Left kidney (tissue), 8 donors: ENCODE measurements at places on chromosomes 6 and 20. TPM values are rescaled to one million over a fixed set of nuclear protein-coding genes. Genes with fewer than 3 reads are reported as not detected.

The PTK6 gene
- polyA plus RNA-seq, result 1.1 TPM

The SKIC2 gene
- 60.8 TPM for polyA plus RNA-seq

DNA sequence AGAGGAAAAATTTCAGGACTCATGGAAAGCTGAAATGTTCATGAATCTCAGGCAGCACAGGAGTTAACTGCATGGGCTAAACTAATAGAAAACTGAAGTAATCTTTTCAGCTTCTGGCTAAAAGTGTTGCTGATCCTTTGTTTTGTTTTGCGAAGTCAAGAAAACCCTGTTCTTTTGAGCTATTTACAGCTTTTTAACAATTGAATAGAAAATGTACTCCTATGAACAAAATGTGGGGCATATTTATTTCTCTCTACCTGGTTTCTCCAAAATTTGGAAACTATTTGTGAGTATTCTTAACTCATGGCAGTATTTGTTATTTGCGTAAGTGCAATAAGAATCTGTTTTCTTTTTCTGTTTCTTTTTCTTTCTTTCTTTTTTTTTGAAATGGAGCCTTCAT, 818.8 kb upstream of the CITED2 start:
- no peak for DNase-seq

- DNase-seq, result no peak
Measured at GRCh38 chr20:47758517-47759450, 26.5 kb downstream of the SULF2 start.

DNA sequence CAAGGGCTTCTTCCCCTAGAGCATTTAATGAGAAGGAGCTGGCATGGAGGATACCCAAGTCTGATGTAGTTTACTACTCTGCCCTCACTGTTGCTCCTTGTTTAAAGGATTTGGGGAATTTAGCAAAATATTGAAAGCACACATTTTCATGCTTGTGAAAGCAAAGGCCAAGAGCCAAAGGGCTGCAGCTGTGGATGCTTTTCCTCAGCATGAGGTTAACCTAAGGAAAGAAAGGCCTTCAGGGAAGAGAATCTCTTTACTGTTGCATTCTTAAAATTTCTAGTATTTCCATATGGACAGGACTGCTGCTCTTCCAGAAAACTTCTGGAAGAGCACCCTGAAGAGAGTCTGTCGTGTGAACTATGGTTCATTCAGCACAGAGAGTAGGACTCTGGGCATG, 45.9 kb upstream of the SASH1 start:
- DNase-seq, result no peak

GRCh38 chr6:18562726-18563125, 175.6 kb downstream of the RNF144B start:
- DNase-seq, result no peak

DNA sequence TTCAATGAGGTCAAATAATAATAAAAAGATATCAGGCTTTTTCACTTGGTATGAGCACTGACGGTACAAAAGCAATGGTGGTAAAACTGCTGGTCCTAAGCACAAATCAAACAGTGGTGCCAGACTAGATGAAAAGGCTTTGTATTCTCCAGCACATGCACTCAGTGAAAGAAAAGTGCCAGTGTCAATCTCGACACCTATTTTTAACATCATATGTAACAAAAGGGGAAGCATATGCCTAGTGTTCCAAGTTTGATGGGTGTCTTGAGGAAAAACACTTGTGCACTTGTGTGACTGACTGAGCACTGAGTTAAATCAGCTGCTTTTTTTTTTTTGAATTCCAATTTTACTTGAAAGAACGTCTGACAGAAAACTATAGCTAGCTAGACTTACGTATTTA, 27.3 kb downstream of the MED23 start:
- DNase-seq, result no peak
